MV-4-11 (cell line): ENCODE measurements at places on chromosomes 7 and 10.

DNA sequence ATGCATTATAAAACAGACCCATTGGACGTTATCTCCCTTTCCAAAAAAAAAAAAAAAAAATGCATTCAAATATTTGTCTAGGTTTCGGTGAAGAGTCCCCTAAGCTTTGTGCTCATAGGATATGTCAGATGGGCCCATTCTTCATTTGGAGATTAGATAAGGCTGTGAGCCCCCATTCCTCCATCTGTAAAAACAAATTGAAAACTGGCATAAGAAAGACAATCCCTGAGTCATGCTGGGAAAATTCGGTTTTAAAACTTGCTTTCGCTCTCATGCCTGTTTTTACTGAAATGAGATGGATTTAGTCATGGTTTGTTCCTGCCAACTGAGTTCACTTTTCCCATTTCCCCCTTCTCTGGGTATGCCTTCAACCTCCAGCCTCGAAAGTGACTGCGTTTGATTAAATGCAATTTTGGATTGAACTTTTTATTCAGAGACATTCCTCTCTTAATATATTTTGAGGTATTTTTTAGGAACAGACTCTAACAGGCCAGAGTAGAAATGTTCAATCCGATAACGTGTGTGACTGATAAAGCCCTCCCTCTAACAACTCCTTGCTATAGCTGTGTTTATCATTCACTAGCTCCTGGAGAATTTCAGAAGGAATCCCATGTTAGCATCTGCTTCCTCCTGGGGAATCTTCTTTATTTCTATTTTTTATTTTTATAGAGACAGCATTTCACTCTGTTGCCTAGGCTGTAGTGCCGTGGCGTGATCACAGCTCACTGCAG lies 190.9 kb upstream of the LYZL2 start:
- no peak for DNase-seq

GRCh38 chr7:157444011-157444842 lies 107.4 kb downstream of the DNAJB6 start:
- DNase-seq: no peak

GRCh38 chr10:78664929-78665553 lies 403.7 kb upstream of the ZMIZ1 start:
- peak; percentile 21 for DNase-seq

DNA sequence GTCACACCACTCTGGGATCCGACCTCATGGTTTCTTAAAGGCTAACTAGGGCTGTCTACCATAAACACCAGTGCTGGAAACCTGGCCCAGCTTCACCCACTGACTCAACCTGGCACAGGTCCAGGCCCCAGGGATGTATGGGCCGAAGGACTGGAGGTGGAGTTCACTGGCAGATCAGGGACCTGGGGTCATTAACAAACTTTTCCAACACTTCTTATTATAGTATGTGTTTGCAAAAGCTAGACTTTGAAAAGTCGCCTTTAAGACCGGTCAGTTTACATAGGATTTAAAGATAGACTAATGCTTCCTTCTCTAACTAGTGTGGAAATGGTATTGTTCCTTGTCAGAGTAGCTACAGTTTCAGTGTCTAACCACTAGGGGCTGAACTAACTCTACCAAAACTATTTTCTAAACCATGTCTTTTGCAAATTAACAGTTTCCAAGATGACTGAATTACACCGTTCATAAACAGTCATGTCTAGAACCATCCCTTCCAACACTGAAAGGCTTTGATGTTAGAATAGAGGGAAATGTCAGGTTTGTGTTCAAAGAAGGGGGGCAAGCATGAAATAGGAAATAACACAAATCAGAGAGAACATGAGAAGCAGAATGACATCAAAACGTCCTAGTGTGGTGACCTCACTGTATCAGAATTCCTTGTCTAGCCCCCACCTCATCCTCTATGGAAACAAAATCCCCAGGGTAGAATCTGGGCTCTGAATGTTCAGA lies 29.7 kb downstream of the STN1 start:
- peak; percentile 65 for DNase-seq

DNA sequence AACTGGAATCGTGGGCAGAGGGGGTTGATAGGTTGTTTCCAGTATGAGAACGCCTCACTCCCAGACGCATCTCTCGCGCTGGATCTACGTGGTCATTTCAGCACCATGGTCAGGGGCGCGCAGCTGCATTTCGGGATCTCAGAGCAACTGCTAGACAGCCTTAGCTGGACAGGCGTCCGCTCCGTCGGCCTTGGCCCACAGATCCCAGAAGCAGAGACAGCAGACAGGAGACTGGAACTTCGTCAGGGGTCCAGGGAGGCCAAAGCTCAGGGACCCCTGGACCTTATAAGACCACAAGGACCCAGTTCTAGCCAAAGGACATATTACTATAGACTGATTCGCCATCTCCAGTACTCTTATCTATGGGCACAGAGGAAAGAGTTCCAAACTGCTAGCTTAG lies 5.3 kb downstream of the NEUROG3 start:
- peak; percentile 7 for DNase-seq

DNA sequence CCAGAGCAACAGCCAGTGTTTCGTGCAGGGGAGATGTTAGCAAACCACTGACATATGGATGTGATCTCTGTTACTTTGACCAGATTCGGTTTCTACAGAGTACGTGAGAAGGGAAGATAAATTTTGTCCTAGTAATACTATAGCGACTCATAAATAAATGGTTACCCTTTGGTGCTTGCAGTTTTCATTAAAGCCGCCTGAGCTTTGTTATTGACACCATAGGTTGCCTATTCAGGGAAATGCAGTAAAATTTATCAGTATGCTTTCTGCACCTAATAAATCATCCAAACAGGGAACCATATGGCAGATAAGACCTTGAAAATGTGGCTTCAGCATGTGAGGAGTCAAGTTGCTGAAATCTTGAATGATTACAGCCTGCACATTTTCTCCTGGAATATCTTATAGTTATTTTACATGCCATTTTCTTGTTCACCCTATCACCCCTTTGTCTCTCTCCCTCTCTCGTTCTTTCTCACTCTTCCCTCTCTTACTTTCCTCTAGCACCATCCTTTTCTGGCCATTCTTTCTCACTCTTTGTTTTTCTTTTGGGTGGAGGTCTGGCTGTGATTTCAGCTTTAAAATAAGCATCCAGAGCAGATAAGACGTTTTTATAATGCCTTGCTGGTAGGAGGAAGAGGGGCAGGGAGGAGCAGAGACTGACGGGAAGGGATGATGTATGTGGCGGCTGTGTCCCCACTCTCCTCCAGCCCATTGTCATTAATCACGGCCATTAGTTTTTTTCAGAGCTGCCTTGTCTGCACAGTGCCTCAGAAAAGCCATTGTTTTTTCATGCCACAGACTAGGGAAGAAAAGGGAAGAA lies 182.5 kb downstream of the LRMDA start:
- DNase-seq: peak; percentile 61
